ENCODE measurements at places on chromosomes 2 and 18.

- no peak for DNase-seq
Observed at GRCh38 chr2:55013936-55014335, 36.3 kb downstream of the RTN4 start.

DNA sequence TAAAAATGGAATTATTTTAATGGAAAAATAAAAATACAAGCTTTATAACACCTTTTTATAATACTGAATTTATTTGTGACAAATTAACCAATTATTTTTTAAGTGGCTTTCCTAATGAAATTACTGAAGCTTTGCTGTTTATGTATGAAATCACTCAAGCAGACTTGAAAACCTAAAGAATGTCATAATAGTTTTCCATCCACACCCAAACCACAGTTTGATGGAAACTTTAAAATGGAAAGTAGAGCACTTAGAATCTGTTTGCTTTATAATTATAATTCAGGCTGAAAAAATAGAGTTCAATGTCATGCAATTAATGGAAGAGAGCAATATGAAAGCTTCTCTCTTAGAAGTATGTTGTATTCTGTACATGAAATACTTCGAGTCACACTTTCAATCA lies 31.6 kb upstream of the WDR75 start:
- DNase-seq, result no peak

DNA sequence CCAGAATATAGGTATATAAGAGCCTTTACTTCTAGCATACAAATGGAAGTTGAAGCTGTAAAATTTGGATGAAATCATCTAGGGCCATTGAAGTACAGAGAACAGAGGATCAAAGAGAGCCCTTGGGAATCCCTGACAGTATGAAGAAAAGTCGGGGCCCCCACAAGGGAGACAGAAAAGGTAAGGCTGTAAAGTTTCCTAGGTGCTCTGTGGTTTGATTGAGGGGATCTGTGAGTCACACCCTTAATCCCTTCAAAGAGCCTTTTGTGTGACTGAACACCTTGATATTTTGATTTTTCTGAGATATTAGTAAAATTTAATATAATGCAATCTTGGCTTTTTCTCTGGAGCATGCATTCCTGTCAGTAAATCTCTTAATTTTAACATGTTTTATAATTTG lies 961.7 kb upstream of the TMEFF2 start:
- DNase-seq, result no peak

DNA sequence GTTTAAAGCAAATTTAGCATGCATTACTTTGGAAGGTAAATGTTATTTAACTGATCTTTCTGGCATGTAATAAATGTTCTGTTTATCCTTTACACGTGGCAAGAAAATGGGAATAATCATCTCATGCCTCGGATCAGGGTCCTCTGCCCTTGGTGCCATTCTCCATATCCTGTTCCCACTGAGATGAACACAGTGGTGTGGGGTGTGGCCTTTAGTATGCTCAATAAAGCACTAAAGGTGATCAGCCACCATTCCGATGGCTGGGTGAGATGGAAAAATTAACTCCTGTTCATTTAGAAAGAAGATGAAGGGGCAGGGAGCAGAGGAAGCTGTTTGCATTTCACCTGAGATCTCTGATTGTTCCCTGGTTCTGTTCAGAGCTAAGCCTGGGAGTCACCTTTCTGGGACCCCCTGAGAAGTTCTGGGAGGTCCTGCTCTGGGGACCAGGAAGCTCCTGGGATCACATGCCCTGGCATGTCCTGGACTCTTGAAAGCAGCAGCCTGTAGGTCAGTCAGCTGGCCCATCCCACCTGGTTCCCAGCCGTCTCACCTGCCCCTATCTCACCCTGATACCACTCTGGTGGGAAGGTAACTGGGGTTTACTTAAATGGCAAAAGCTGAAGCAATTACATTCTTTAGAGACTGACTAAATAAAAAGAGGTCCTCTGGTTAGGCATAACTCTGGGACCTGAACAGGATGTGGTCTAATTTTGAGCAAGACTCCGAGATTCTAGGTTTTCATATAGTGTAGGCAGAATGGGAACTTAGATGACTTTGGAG lies 288.9 kb upstream of the EPAS1 start:
- no peak for DNase-seq

- no peak for DNase-seq
Observed at GRCh38 chr2:129922571-129923264, 56.7 kb upstream of the RAB6C start.

DNA sequence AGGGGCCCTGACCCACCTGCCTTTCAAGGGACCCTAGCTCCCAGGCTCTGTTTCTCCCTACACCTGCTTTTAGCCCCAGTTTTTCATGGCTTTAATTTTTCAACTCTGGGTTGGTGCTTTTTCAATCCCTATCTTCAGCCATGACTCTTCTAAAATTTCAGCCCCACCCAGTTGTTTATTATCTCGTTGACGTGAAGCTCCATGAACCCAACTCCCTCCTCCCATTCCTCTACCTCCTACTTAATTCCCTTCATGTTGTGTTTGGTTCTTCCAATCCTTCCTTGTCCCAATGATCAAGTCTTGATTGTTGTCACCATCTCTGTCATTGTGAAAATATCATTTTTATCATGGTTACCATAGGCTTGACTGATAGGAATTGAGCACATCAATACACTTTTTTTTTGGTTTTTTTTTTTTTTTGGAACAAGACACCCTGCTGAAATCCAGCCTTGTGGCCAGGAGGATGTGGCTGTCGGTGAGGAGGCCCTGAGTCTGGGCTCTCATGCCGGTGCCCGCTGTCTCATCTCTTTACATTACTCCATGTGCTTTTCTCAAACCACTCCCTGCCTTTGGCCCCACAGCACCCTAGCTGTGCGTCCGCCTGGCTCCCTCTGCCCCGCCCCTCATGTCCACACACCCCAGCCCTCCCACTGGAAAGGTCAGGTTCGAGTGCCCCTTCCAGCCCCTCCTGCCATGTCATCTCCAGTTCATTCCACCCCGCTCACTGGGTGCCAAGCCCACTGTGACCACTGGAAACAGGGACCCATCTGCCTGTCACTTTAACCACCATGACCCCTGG lies 39.3 kb downstream of the NAPG start:
- DNase-seq, result no peak

GRCh38 chr2:46020416-46020815 lies 276.8 kb upstream of the EPAS1 start:
- no peak for DNase-seq

- no peak for DNase-seq
Observed at GRCh38 chr2:45851111-45851510, 199.6 kb downstream of the PRKCE start.

DNA sequence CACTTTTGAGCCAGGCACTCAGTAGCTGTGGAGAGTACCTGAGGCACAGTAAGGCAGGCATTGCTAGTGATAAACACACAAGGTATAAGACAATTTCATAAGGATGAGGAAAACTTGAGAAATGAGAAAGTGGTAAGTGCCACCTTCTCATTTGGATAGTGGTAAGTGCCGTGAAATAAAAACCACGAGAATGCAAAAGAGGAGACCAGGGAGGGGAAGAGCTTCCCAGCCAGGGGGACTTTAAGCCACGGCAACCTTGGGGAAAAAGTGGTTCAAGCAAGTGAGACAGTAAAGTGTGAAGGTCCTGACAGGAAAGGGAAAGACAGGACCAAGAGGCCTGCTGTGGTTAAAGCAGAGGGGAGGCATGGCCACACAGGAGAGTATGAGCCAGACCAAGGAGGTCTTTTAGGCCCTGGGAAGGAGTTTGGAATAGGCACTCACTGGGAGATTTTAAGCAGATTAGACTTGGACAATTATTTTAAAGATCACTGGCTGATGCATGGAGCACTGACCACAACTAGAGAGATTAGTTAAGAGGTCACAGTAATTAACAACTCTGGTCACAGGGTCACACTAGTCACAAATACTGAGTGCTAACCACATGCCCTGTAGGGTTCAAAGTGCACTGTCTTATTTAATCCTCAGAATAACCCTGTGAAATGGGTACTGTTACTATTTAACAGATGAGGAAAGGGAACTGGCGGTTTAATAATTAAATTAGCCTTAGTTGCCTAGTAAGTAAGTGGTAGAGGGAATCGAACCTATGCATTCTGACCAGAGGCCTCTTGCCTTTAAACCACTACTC lies 50.1 kb downstream of the THOC1 start:
- no peak for DNase-seq

DNA sequence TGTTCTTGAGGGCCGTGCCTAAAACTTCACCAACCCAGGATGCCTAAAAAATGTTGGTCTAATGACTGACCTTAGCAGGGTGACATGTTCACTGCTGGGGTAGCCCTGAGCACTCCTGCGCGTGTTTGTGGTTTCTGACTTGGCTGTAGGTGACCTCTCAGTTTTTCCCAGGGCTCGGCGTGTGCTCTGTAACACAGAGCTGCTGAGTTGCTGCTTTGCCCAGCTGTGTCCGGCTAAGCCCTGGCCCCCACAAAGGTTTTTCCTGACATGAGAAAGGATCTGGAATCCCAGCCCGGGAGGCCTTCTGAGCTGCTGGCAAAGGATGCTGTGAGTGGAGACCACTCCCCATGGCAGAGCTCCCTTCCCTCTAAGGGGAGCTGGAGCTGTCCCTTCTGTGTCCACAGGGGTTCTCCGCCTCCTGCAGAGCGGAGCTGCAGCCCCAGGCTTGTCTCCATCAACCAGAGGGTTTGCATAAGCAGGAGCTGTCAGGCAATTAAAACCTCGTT lies 52.7 kb downstream of the CRIM1 start:
- no peak for DNase-seq

GRCh38 chr2:118123561-118124232 lies 35.4 kb downstream of the INSIG2 start:
- DNase-seq, result peak; percentile 68

DNA sequence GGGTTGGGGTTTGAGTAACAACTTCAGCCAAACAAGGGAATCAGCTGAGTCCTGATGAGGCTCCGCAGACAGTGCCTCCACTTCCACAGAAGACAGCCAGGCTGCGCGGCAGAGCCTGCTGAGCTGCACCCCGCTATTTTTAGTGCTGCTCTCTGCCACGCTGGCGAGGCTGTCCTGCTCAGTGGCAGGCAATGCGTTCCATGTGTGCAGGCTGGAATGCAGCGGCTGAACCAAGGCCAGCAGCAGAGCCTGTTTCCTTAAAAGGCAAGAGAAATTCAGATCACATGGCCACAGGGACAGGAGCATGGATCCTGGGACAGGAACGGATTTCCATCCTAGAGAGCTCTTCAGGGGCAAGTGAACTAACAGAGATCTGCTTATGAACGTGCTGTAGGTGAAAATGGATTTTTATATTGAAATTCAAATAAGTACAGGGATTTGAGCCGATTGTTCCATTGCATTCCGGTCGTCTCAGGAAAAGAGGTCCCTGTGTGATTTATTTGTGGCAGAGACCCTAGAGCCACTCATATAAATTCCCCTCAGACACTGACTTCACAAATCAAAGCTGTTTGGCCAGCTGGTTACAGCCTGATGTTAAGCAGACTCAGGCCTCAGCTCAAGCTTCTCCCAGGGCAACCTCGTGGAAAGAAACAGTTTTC lies 98.7 kb downstream of the COL6A3 start:
- DNase-seq, result peak; percentile 69

DNA sequence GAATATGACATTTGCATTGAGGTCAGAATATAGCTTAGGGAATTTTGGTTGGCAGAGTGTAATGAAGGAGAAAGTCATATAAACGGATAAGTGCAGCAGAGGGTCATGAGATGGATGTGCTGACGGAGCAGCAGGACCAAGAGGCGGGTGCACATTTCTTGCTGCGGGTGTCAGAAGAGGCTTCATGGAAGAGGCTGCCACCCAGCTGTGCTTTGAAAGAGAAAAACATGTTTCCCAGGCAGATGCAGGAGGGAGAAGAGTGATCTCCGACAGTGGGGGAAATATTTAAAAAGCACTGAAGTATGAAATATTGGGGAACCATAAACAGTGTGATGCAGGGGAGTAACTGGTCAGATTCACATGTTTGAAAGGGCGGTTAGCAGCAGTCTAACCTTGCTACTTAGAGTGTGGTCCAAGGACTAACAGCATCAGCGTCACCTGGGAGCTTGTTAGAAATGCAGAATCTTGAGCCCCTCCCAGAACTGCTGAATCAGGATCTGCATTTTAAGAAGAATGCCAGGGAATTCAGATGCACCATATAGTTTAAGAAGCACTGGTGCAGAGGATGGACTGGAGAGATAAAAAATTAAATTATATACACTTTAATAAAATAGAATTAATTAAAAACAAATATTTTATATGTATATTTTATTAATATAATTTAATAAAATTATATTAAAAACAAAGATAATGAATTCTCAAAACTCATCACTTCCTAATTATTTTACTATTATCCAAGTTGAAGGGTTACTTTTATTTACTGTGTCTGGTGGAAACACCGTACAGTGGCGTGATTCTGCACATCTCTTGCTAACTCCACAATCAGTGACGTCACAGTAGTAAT lies 36.1 kb upstream of the SCYGR1 start:
- no peak for DNase-seq

DNA sequence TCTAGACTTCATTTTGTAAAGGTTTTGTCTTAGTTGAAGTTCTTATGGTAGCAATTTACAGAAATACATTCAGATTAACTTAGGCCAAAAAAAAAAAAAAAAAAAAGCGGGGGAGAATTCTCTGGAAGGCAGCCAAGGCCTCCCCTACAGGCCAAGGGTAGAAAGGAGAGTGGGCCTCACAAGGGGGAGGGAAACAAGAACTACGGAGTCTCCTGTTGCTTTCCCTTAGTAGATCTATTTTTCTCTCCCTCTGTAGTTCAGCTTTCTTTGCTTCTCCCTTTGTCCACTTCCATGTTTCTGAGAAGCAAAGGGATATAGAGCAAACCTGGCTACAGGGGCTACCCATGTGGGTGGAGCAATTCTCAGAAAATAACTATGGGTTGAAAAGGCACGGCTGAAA lies 2.4 kb upstream of the STK11IP start:
- DNase-seq, result no peak

DNA sequence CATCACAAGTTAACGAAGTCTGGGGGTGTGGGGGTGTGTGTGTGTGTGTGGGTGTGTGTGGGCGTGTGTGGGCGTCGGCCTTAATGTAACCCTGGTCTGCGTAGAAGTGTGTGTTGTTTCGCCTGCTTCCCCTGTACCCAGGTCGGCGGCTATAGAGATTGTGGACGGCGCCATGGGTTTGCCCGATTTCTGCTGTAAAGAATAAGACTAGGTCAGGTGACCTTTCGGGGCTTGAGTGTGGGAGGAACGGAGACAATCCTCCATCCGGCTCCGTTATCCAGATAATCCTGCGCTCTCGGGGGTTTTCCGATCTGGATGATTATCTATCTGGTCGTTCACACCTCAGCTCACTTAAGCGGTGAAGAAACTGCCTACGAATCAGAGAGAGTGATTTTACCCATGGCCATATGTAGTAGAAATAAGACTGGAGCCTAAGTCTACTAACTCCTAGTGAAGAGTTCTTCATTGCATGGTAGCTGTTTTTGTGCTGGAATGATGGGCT lies 543 bp downstream of the HADHB start:
- DNase-seq, result peak; percentile 71

DNA sequence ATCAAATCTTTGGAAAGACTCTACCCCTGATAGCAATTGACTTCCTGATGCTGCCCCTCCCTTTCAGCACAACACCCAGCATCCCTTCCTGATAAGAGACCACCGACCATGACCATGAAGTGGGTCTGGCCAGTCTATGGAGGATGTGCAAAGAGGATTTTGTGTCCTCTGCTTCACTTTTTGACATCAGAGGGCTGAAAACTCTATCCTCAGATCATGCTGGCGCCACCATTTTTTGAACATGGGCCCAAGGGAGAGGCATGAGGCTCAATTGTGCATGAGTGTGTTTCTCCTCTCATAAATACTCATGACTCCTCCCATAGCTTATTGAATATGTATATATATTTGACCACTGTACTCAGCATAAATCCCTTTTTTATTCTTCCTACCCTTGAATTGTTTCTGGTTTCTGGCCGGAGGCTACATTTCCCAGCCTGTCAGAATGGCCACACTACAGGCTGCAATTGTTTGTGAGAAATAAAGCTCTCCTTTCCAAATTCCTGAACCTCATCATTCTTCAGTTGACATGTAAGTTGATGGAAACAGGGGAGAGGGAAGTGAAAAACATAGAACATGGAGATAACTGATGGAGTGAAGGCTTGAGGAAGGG lies 314.1 kb downstream of the MYCN start:
- no peak for DNase-seq
